Sigmoid colon (tissue), 7 donors: ENCODE measurements at places on chromosomes 5 and 9. TPM values are rescaled to one million over a fixed set of nuclear protein-coding genes. Genes with fewer than 3 reads are reported as not detected.

DNA sequence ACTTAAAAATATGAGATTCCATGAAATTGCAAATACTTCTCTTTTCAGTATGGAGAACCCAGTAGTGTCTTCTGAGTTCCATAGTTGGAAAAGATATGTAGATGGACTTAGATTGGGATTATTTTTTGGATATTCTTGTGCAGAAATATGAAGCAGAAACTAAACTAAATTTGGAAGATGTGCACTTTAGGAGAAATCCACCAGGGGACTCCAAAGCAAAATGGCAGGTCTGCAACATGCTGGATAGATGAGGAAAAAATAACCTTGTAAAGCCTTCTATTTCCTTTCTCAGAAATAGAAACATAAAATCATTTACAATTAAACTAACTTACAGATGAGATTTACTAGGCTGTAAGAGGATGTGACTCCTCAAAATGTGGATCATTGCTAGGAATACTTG is 49.2 kb upstream of the MINAR2 start:
- no peak for DNase-seq

The TRPM6 gene
- polyA plus RNA-seq: 10.8 TPM

GRCh38 chr5:74862221-74862620 is 4.0 kb downstream of the FAM169A start:
- no peak for DNase-seq

The LCP2 gene
- polyA plus RNA-seq: 8.6 TPM

The NR6A1 gene
- polyA plus RNA-seq: 0.69 TPM

- no peak for DNase-seq
Observed at GRCh38 chr9:91163444-91163772, 198.3 kb downstream of the AUH start.

The ZNF462 gene
- polyA plus RNA-seq: 6.2 TPM

DNA sequence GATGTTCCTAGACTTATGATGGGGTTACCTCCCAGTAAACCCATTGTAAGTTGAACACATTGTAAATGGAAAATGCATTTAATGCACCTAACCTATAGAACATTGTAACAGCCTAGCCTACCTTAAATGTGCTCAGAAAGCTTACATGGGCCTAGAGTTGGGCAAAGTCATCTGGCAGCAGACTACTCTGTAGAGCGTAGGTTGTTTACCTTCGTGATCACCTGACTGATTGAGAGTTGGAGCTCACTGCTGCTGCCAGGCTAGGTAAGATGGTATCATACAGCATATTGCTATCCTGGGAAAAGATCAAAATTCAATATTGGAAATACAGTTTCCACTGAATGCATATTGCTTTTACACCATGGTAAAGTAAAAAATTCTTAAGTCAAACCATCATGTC is 95.4 kb downstream of the HTR4 start:
- no peak for DNase-seq

The IRX1 gene
- not detected for polyA plus RNA-seq
